Bladder microvascular endothelial cell (primary cell): ENCODE measurements at places on chromosomes 12 and 14. TPM values are rescaled to one million over a fixed set of nuclear protein-coding genes. Genes with fewer than 3 reads are reported as not detected.

ERP27 gene
- total RNA-seq: under 0.01 and 0.06 TPM in 2 replicates

TAS2R43 gene
- total RNA-seq: 4.0 TPM in 1 of 2 replicates, not detected in the other

GPD1 gene
- total RNA-seq: not detected in 2 replicates

AKAP5 gene
- 0.32 and 0.82 TPM in 2 replicates for total RNA-seq

KLRD1 gene
- 0.16 and 0.69 TPM in 2 replicates for total RNA-seq

GNB3 gene
- total RNA-seq: 0.44 TPM in 1 of 2 replicates, not detected in the other

GCH1 gene
- 6.0 and 8.4 TPM in 2 replicates for total RNA-seq

EPYC gene
- total RNA-seq: not detected in 2 replicates

LGALS3 gene
- total RNA-seq: 52.8 and 122 TPM in 2 replicates

MFAP5 gene
- 0.13 and 0.32 TPM in 2 replicates for total RNA-seq

TPPP2 gene
- not detected in 2 replicates for total RNA-seq

LBHD2 gene
- total RNA-seq: not detected in 2 replicates

HOXC5 gene
- total RNA-seq: not detected in 2 replicates

PYGL gene
- total RNA-seq: 50.8 and 64.4 TPM in 2 replicates

CLEC1B gene
- total RNA-seq: not detected in 2 replicates

GPRC5D gene
- total RNA-seq: not detected in 2 replicates

GLTP gene
- 40.6 and 45.8 TPM in 2 replicates for total RNA-seq

GPR84 gene
- total RNA-seq: 0.16 TPM in 1 of 2 replicates, not detected in the other

RPL10L gene
- total RNA-seq: not detected in 2 replicates

IAPP gene
- not detected in 2 replicates for total RNA-seq

PTPRQ gene
- total RNA-seq: under 0.01 TPM in 1 of 2 replicates, not detected in the other

BMAL2 gene
- total RNA-seq: 21.5 and 48.1 TPM in 2 replicates

CPNE6 gene
- not detected in 2 replicates for total RNA-seq

RNF31 gene
- 37.1 and 38.4 TPM in 2 replicates for total RNA-seq

RTL1 gene
- not detected in 2 replicates for total RNA-seq

MIP gene
- 0.38 TPM in 1 of 2 replicates, not detected in the other for total RNA-seq

SCNN1A gene
- total RNA-seq: 0.16 TPM in 1 of 2 replicates, not detected in the other

SLC5A8 gene
- not detected in 2 replicates for total RNA-seq

CEP170B gene
- 7.3 and 11.8 TPM in 2 replicates for total RNA-seq

IKBIP gene
- 35.4 and 39.5 TPM in 2 replicates for total RNA-seq

COX8C gene
- not detected in 2 replicates for total RNA-seq

GLS2 gene
- 0.16 and 0.44 TPM in 2 replicates for total RNA-seq

ATP2B1 gene
- total RNA-seq: 12.8 and 32.9 TPM in 2 replicates

CD163 gene
- total RNA-seq: not detected in 2 replicates

TEX22 gene
- under 0.01 and 0.06 TPM in 2 replicates for total RNA-seq

ZNF26 gene
- 8.4 and 9.9 TPM in 2 replicates for total RNA-seq

ALDH1L2 gene
- total RNA-seq: 0.65 and 1.2 TPM in 2 replicates

PSMD9 gene
- total RNA-seq: 70.3 and 135 TPM in 2 replicates

GALNT8 gene
- 0.13 TPM in 1 of 2 replicates, not detected in the other for total RNA-seq

SSPN gene
- total RNA-seq: under 0.01 and 1.2 TPM in 2 replicates

ITGB7 gene
- 0.49 TPM in 1 of 2 replicates, not detected in the other for total RNA-seq

GPR135 gene
- 0.81 and 1.1 TPM in 2 replicates for total RNA-seq

PTPRR gene
- 0.65 and 0.88 TPM in 2 replicates for total RNA-seq

MYO1H gene
- total RNA-seq: not detected in 2 replicates
